Left colon (tissue), 2 donors: ENCODE measurements at places on chromosomes 3 and 15. TPM values are rescaled to one million over a fixed set of nuclear protein-coding genes. Genes with fewer than 3 reads are reported as not detected.
A peak's percentile ranks its signal among the peaks of the same experiment; 100 is the strongest.

- DNase-seq = no peak
Observed at GRCh38 chr3:87209111-87209510, 18.0 kb upstream of the CHMP2B start.

The LYZL4 gene
- not detected for total RNA-seq

GRCh38 chr3:24235121-24235520 lies 259.5 kb downstream of the THRB start:
- DNase-seq = no peak

DNA sequence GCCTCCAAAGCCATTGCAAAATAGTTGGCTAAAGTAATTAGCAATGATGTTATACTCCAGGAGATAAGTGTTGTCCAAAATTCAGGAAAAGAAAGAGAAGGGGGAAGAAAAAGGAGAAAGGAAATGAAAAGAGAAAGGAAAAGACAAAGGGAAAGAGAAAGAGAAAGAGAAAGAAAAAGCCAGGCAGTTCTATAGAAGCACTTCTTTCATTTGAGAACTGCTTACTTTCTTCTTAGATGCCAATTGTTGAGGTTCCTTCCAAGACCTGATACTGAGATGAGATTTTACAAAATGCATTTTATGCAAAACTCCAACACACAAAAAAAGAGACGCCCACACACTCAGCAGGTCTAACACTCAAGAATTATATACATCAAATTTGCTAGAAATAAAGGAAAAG lies 298.4 kb downstream of the KCNH8 start:
- no peak for DNase-seq

DNA sequence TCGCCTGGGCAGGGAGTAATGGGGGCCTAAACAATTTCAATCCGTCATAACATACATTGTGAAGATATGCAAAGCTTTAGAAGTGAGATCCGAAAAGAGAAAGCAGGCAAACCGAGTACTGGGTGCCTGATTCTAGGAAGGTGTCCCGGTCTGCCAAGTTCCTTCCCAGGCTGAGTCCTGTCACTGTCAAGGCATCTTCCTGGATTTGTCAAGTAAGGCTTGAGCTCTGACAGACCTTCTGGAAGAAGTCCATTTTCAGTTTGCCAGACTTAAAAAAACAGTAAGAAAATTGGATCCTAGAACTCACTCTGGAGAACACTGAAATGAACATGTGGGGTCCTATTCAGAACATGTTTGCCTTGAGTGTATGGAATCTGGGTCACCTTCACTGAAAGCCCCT lies 253.9 kb downstream of the RORA start:
- no peak for DNase-seq

DNA sequence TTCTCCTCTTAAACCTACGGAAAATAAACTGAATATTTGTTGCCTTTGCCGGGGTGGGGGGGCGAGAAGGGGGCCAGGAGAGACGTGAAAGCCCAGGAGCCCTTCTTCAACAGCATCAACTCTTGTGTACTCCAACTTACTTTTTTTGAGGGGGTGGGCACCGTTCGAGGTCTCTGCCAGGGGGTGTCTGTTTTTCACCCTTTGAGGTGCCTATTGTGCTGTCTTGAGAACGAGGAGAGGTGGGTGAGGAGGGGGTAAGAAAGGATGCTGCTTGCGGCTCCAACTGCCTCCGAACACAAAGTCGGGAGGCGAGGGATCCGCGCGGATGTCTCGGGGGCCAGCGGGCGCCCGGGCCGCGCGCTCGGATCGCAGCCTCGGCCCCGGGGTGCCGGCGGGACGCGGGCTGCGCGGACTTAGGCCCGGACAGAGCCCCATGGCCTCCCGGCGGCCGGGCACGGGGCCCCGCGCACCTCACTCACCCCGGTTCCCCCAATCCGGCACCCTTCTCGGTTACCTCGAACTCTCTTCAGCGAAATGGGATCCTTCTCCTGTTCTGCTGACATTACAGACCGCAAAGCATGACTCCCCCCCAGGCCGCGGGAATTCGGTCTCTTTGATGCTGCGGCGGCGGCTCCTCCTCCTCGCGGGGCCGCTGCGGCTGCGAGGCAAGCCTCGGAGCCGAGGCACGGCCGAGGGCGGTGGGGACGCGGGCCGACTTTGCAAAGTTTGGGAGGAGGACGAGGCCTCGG lies 650 bp downstream of the PYGO1 start:
- no peak for DNase-seq

DNA sequence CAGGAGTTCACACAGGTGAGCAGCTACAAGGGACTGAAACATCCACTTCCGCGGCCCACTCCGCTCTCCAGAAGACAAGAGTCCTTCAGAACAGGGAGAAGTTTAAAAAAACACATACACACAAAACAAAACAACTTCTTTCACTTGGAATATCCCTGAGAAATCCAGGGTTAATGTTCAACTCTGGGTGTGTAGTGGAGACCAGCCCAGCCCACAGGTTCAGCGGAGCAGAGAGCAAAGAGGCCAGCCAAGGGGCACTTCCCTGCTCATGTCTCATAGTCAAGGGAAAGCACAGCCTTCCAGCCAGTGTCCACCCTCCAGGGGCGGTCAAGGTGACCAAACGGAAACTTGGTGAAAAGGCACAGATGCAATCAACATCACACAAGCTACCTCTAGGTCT lies 41.6 kb downstream of the WNT5A start:
- peak; percentile 66 for DNase-seq

DNA sequence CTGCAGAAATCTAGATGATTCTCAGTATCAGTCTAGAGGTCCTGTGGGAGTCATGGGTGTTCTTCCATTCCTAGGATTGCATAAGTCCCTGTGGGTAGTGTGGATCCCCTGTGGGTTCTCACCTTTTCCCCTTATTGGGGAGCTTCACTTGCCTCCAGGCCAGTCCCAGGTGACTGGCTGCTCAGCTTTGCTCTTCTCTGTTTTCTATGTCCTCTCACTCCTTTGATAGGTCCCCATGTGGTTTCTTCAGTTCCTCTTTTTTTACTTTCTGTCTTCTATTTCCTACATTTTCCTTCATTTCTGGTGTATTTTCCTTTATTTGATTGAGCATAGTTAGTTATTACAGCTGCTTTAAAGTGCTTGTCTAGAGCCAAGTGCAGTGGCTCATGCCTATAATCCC lies 10.9 kb downstream of the TEX55 start:
- no peak for DNase-seq

DNA sequence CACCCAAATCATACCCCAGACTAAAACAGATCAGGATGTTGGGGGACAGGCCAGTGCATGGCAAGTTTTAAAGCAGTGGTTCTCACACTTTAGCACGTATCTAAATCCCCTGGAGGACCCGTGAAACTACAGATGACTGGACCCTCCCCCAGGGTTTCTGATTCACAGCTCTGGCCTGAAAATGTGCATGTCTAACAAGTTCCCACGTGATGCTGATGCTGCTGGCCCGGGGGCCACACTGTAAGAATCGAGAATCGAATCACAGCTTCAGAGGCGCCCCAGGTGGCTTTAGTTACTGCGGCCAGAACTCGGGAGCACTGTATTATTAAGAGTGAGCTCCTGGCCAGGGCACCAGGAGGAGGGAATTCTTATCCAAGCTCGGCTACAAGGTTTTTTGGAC lies 11.6 kb downstream of the ADAMTS17 start:
- DNase-seq = no peak

The SLC15A2 gene
- total RNA-seq = 2.5 TPM

- no peak for DNase-seq
Observed at GRCh38 chr3:179806177-179806576, 153.3 kb downstream of the USP13 start.

GRCh38 chr3:94811836-94812235 lies 749.0 kb downstream of the NSUN3 start:
- DNase-seq = no peak

GRCh38 chr15:85758655-85758978 lies 36.1 kb downstream of the KLHL25 start:
- DNase-seq = no peak

- DNase-seq = no peak
Observed at GRCh38 chr15:74995779-74996765, 709 bp downstream of the SCAMP5 start.

GRCh38 chr3:143644370-143645089 lies 203.7 kb downstream of the SLC9A9 start:
- peak; percentile 57 for DNase-seq

GRCh38 chr3:114418724-114419543 lies 125.1 kb downstream of the TIGIT start:
- no peak for DNase-seq

DNA sequence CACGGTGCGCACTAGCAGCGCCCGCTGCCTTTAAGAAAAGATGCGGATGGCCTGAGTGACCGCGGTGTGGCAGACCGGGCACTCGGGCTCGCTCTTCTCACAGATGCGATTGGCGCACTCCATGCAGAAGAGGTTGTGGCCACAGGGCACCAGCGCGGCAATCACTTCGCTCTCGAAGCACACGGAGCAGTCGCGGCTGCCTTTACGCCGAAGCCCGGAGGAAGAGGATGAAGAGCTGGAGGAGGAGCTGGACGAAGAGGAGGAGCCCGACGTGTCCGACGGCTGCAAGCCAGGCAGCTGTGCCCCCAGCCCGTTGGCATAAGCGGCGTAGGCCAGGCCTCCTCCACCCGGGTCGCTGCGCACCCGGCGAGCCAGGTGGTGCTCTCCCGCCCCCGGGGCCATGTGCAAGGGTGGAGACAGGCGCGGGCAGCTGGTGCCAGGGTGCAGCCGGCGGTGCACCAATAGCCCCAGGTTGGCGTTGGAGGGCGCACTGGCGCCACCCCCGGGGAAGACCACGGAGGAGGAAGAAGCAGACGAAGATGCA lies 2.6 kb downstream of the MEX3B start:
- no peak for DNase-seq

GRCh38 chr3:29373131-29373680 lies 92.3 kb downstream of the RBMS3 start:
- no peak for DNase-seq

The CGNL1 gene
- 4.1 TPM for total RNA-seq

DNA sequence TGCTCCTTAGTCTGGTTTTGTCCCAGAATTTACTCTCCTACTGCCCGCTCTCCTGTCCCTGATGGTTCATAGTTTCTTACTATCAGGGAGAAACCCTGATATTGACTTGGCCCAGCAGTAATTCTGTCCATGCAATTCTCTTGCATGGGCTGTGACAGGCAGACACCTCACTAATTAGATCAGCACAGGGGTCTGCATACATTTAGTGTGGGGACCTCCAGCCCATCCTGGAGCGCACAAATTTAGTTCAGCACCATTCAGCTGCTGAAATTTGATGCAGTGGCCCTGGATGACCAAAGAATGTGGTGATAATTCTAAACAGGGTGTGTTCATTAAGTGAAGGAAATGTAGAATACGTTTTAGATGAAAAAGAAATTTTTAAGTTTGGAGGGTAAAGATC lies 555.5 kb upstream of the TBL1XR1 start:
- DNase-seq = no peak

GRCh38 chr15:59699810-59700431 lies 10.8 kb upstream of the BNIP2 start:
- no peak for DNase-seq

The C3orf22 gene
- total RNA-seq = not detected

The IVD gene
- 71.5 TPM for total RNA-seq

DNA sequence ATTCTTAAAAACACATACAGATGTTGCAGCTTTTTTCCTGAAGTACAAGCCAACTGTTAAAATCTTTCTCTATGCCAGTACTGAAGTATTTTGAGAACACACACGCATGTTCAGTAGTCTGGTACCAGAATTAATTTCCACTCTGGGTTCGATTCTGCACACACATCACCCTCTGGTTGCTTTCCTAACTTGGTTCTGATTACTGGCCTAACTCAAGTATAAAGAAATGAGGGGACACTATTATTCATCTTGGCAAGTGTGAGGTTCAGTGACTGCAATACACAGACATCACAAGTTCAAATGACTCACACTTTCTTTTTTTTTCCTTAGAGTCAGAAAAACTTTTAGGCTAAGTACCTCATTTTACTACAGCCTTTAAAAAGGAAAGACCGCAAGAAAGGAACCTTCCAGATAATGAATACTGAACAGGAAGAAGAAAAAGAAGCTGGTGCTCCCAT lies 37.4 kb upstream of the LDHAL6B start:
- no peak for DNase-seq

- DNase-seq = no peak
Observed at GRCh38 chr15:78619022-78619950, 1.5 kb downstream of the CHRNA3 start.

GRCh38 chr3:130992344-130992743 lies 34.3 kb downstream of the ASTE1 start:
- no peak for DNase-seq

DNA sequence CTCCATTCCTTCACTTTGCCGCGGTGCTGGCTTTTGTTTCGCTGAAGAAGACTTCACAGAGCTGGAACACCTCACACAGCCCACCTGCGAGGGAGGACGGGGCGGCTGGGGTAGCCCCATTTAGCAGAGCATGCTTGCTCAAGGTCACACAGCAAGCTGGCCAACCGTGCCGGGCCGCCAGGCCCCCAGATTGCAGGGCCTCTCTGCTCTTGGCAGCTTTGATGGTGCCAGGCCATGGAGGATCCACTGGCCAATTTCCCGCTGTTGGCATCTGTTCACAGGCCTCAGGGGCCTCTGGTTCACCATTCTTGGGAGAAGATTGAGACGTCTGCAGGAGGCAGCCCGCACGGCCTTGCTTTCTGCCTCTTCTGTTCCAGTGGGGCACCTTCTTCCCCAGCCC lies 77.9 kb upstream of the LINGO1 start:
- no peak for DNase-seq

The FAM81A gene
- 9.0 TPM for total RNA-seq

The ADGRG7 gene
- 15.6 TPM for total RNA-seq

The SLC24A1 gene
- total RNA-seq = 8.9 TPM

GRCh38 chr3:159852821-159853505 lies 135.7 kb upstream of the IL12A start:
- peak; percentile 15 for DNase-seq

The RTP1 gene
- total RNA-seq = not detected

DNA sequence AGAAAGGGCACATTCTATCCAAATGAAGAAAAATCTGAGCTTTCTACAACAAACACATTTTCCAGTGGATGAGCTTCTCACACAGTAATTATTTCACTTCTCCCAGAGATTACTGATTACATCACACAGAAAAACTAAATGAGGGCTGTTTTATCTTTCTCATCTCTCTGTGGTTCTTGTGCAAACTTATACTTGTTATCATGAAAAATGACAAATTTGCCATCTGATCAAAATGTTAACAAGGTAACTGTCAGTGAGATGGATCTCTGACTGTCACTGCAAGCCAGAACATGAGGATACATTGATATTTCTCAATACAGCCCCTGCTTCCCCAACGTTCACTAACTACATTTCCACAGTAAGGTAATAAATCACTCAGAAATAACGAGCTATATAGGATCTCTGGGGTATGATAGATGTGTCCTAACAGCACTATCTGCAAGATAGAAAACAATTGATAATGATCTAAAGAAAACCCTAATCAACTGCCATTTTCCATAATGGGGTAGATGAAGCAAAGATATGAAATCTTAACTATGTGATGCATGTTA lies 829.3 kb upstream of the CFAP20DC start:
- DNase-seq = no peak

The CCR3 gene
- not detected for total RNA-seq

The A4GNT gene
- total RNA-seq = not detected

GRCh38 chr15:81182756-81183438 lies 13.8 kb upstream of the IL16 start:
- no peak for DNase-seq
